ENCODE measurements at places on chromosomes 5 and 9. TPM values are rescaled to one million over a fixed set of nuclear protein-coding genes. Genes with fewer than 3 reads are reported as not detected.
A peak's percentile ranks its signal among the peaks of the same experiment; 100 is the strongest.

DNA sequence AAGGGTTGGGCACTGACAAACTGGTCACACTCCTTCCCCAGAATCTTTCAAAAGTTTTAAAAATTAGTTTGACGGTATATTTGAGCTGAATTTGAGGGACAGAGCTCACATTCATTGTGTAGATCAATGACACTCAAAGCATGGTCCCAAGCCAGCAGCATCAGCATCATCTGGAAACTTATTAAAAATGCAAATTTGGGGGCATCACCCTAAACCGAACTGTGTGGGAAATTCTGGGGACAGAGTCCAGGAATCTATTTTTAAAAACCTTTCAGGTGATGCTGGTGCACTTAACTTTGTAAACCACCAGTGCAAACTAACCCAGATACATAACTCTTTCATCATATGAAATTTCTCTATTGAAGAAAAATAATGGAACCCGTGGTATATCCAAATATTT, 58.1 kb upstream of the MTAP start:
- no peak for DNase-seq

GRCh38 chr5:148145916-148146315, 22.4 kb upstream of the SPINK14 start:
- peak; percentile 76 for DNase-seq

DNA sequence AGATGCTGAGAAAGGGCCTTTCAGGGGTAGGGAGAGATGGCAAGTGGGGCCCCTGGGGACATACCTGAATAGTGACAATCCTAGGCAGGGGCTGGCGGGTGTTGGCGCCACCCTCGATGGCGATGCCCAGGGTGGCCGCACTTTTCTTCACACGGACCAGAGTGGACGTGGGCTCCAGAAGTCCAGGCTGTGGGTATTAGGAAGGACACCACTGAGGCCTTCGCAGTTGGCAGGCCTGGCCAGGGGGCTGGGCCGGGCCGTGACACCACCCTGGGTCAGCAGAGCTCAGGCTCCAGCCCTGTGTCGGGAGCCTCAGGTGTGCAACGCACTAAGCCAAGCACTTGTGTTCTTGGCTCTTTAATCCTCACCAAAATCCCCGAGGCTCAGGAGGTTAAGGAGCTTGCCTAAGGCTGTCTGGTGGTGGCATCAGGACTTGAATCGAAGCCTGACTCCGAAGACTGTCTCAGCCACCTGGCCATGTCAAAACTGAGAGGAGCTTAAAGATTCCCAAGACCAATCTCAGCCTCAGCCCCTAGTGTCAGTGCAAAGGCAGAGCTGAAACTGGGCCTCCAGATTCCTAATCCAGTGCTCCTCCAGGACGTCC, 15.5 kb upstream of the AKNA start:
- DNase-seq = no peak

DNA sequence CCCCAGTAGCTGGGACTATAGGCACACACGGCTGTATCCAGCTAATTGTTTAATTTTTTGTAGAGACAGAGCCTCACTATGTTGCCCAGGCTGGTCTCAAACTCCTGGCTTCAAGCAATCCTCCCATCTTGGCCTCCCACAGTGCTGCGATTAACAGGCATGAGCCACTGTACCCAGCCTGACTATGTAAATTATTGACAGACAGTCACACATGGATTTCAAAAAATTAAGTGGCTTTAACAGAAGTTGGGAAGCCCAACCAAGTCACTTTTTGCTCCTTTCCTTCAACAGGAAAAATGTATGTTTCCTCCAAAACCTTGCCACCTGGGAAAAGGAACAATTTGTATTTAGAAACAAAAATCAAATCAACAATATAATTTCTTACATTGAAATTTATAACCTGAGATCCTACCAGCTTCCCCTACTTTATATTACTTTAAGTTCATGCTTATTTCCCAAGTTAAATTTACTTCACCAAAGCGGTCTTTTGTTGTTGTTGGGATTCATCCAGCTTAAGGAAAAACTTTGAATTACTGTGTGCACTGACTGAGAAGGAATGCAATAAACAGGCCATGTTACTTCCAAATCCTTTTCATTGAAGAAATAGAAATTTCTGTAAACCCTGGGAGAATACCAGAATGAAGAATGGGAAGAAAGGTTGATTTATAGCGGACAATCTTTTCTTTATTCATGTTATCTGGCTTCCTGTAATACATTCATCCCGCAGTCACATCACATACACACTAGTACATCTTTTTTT, 8.6 kb downstream of the PCA3 start:
- DNase-seq = no peak

- DNase-seq = peak; percentile 90
Measured at GRCh38 chr9:15295761-15296405, 11.1 kb downstream of the TTC39B start.

DNA sequence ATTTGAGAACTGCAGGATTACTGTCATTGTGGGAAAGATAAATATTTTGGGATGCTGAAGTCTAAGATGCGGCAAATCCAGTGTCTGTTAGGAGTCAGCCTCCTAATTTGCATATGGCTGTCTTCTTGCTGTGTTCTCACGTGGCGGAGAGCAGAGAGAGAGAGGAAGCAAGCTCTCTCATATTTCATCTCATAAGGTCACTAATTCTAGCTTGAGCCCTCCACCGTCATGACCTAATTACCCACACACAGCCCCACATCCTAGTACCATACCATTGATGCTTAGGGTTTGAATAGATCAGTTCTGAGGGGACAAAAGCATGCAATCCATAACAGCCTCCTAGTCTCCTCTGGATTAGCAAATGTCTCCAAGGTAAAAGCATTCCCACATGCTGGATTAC, 124.5 kb downstream of the CDH12 start:
- no peak for DNase-seq

GRCh38 chr5:53463909-53464621, 16.4 kb upstream of the FST start:
- no peak for DNase-seq

CCL19 gene
- total RNA-seq = not detected

GLT6D1 gene
- total RNA-seq = not detected
